ENCODE measurements at places on chromosomes 7 and 10. TPM values are rescaled to one million over a fixed set of nuclear protein-coding genes. Genes with fewer than 3 reads are reported as not detected.

DNA sequence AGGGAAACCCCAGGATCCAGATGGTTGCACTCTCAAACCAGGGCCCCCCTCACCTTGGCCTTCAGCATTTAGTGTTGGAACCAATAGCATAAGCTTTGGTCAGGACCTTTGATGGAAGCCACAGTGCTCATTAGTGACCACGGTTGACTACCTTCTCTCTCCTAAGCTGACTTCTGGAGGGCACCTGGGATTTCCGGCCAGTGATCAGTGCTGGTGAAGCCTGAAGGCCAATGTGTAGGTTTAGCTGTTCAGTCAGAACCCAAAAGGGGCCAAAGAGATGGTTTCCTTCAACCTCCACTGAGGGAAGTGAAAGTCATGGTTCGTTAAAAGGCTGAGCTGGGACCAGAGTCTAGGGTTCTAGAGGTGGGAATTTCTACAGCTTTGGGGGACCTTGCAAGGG, 46.4 kb downstream of the TCF7L2 start:
- no peak for DNase-seq

DNA sequence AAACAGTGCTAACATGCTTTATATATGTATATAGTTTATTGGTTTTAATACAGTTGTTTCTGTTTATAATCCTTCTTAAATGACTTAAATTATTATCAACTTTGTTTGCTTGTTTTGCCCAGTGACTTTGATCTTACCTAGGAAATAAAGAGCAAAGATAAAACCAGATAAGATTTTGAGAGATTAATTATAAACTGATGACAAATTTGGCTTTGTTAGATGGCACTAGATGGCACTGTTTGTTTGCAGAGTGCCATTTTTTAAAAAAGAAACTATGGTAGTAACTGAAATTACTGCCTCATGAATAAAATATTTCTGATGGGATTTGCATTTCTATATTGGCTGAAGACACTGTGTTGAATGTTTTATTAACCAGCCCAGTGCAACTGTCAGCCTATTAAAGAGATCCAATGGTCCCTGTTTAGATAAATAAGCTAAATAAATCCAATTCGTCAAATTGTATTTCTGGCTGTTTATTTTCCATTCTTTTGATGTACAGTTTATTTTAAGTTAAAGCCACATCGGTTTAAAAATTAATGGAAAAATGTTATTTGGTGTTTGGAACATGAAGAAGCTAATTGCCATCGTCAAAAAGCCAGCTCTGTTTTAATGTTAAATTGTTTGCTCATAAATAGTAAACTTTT, 28.7 kb downstream of the VTI1A start:
- no peak for DNase-seq

GRCh38 chr7:89495704-89496103, 658.6 kb upstream of the STEAP1 start:
- DNase-seq, result no peak

- peak; percentile 8 for DNase-seq
Measured at GRCh38 chr7:127437837-127438236, 45.3 kb upstream of the ZNF800 start.

DNA sequence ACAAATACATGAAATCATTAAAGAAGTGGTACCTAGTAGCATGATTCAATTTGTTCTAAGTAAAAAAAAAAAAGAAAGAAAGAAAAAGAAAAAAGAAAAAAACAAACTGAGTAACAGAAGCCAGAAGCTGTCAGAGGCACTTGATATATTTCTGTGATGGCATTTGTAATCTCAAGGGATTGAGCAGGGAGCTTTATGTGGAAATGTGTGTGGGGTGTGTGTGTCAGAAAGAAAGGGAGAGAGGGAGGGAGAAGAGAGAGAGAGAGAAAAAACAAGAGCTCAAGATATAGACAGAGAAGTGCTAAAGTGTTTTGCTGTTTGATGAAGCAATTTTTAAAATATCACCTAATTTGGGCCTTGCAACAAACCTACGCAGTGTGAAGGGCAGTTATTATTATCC, 357.6 kb upstream of the PCDH15 start:
- DNase-seq, result no peak

- no peak for DNase-seq
Measured at GRCh38 chr7:41886262-41886900, 183.5 kb upstream of the INHBA start.

DNA sequence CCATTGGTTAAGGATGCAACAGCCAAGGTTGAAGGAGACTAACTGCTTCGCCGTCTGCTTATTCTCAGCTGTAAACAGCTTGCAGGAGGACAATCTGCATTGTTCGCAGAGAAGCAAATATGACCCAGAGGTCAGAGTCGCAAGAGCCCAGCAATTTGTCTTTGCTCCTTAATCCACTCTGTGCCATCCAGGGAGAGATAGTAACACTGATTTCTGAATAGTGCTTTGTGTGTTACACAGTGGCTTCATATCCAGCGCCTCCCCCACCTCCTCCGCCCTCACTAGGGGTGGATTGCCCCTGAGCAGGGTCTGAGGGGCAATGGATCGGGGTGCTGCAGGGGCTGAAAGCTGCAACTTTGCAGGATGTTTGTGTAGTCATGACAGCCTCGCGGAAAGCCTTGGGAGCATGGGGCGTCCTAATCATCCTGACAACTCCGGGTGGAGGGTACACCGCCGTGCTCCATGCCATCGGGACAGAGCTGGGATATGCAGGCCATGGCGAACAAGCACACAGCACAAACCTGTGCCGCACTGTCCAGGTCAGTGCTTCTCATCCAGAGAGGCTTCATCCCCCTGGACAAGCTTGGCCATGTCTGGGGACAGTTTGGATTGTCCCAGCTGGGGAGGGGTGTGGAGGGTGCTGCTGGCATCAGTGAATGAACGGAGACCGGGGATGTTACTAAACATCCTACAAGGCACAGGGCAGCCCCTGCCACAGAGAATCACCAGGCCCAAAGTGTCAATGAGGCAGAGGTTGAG, 103.1 kb upstream of the INSIG1 start:
- DNase-seq, result no peak

DNA sequence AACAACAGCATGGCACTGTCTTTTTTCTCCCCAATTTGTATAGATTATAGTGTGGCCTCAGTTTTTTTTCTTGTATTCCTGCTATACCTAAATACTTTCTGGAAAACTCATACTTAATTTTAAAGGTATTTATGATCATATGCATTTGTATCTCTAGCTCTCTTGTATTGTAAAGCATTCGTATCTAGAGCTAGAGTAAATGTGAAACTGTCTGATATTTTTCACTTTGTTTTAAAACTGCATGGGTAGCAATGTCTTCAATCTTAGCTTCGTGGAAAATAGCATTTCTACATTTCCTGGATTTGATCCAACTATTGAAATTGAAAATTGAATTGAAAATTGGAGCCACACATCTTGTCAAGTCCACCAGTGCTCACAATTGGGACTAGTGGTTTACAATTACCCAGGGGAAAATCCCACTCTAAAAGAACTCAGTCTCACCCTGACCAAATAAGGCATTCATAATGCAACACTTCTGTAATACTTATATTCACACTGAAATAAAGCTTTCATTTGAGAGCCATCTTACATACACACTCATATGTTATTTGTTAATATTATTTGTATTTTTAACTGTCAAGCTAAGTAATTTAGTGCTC, 51.3 kb upstream of the KLF6 start:
- DNase-seq, result no peak

- no peak for DNase-seq
Measured at GRCh38 chr10:85648279-85648754, 718.3 kb downstream of the GRID1 start.

DNA sequence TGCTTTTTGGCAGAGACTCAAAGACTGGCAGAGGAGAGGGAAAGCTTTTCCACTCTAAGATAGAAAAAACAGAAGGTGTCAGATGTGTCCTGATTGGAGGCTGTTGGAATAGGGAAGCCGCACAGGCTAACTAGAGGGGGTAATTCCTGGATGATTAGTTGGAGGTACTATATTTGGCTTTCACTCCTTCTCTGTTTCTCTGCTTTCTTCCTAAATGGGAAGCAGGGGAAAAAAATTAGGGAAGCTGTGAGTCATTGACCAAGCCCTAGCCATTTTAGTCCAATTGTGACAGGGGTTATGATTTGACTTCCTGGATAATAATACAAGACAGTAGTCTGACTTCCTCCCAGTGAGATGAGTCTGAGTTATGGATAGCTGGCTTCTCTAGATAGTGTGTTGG, 475.2 kb upstream of the CELF2 start:
- no peak for DNase-seq

GRCh38 chr7:130242198-130243014, 24.3 kb upstream of the CPA2 start:
- DNase-seq, result no peak

- no peak for DNase-seq
Measured at GRCh38 chr7:832968-833424, 720 bp downstream of the SUN1 start.

- DNase-seq, result no peak
Measured at GRCh38 chr7:118492466-118492865, 268.0 kb downstream of the ANKRD7 start.

GRCh38 chr7:138295049-138295637, 164.9 kb upstream of the TRIM24 start:
- DNase-seq, result no peak

DNA sequence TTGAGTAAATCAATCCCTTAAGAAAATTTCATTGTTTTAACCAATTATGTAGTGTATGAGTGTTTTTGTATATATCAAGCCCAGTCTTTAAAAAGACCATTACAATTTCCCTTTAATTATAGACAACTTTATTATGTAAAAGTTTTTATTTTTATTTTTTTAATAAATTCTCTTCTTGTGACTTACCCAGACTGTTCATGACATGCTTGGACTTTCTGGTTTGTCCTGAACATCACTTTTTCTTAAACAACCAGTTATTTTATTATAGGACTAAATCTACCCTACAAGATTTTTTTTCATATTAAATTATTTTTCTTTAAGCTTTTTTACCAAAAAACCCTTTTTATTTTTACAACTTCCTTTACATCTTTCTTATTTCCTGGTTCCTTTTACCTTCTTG, 410.4 kb downstream of the ATRNL1 start:
- no peak for DNase-seq

GRCh38 chr7:127189074-127189473, 63.7 kb downstream of the GRM8 start:
- DNase-seq, result no peak

- DNase-seq, result no peak
Measured at GRCh38 chr7:101255796-101256195, 10.9 kb upstream of the FIS1 start.

DNA sequence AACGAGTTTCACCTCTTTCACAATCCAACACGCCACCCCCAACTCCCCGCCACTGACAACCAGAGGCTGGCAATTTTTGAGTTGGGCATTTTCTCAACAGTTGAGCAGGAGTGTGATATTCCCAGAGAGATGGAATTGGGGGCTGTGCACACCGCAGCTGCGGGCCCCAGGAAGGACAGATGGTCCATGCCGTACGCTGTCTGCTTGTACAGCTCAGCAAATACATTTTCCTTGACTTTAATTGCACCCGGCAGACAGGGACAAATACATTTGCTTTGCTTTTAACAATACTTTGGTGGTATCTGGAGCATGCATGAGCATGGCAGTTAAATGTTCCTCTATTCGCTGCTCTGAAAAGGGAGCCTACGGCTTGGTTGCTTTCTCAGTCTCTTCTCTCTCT, 354.2 kb upstream of the DPP6 start:
- DNase-seq, result no peak

GRCh38 chr10:17263580-17263979, 35.5 kb downstream of the VIM start:
- no peak for DNase-seq

GRCh38 chr10:110501142-110501937, 3.6 kb downstream of the DUSP5 start:
- DNase-seq, result peak; percentile 91

DNA sequence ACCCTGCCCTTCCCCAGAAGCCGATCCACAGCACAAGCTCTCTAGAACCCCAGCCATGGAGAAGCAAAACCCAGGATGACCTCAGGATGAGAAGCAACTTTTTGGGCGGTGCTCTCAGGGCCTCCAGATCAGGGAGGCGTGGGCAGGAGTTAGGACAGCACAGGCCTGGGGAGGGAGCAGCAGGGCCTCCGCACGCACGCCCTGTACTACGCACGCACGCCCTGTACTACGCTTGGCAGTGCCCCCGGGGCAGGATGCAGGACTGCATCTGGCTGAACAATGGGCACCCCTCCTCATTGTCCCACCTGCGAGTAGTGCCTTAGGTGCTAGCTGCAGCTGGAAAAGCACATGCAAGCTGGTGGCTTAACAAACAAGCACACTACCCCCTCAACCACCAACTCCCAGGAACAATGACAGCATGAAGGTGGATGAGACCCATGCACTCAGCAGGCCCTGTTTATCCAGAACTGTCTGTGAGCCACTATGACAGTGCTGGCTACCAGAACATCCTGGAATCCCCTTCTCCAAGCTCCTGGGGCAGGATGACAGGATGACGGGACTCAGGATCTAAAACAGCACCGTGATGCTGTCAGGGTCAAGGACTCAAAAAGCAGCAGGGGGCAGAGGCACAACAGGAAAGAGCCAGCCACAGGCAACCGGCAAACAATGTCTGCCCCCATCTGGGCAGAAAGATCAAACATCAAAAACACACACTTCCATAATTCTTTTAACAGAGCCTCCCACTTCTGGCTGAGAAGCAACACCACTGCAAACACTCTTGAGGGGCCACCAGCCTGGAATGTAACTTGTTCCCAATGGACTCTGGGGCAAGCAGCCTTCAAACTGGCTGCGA, 11.8 kb downstream of the PODXL start:
- no peak for DNase-seq

- no peak for DNase-seq
Measured at GRCh38 chr7:34025600-34025999, 120.3 kb downstream of the BMPER start.

DNA sequence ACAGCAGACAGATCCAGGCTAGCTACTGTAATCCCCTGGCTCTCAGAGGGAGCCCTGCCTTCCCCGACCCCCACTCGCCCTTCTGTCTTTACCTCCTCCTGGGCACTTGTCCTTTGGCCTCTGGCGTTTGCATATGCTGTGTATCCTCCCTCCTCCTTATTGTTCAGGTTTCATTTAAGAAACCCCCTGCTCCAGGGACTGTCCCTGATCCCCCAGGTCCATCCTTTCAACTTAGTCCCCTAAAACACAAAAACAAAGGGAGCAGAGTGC, 25.7 kb downstream of the GRID1 start:
- no peak for DNase-seq

- no peak for DNase-seq
Measured at GRCh38 chr10:47364911-47365310, 16.7 kb downstream of the RBP3 start.

PDE1C gene
- total RNA-seq, result 10.2 TPM

HBP1 gene
- 47.3 TPM for total RNA-seq

UBE2D1 gene
- 13.1 TPM for total RNA-seq

SEPTIN14 gene
- not detected for total RNA-seq

SFRP5 gene
- total RNA-seq, result not detected

LMOD2 gene
- total RNA-seq, result not detected

GLUD1 gene
- 212 TPM for total RNA-seq

ASL gene
- total RNA-seq, result 85.7 TPM

TES gene
- 82.8 TPM for total RNA-seq

NPY gene
- not detected for total RNA-seq

All from Caki2 (cell line).